ENCODE measurements at places on chromosomes 3 and 15.

- DNase-seq: no peak
These were observed 775 bp downstream of the TTC21A start for GRCh38 chr3:39108200-39108710.

- no peak for DNase-seq
These were observed 441.0 kb downstream of the TUSC7 start for GRCh38 chr3:117150628-117151027.

GRCh38 chr15:92326236-92326635, 67.4 kb upstream of the ST8SIA2 start:
- DNase-seq: no peak

- no peak for DNase-seq
These were observed 122.0 kb upstream of the ONECUT1 start for GRCh38 chr15:52912172-52912571.

DNA sequence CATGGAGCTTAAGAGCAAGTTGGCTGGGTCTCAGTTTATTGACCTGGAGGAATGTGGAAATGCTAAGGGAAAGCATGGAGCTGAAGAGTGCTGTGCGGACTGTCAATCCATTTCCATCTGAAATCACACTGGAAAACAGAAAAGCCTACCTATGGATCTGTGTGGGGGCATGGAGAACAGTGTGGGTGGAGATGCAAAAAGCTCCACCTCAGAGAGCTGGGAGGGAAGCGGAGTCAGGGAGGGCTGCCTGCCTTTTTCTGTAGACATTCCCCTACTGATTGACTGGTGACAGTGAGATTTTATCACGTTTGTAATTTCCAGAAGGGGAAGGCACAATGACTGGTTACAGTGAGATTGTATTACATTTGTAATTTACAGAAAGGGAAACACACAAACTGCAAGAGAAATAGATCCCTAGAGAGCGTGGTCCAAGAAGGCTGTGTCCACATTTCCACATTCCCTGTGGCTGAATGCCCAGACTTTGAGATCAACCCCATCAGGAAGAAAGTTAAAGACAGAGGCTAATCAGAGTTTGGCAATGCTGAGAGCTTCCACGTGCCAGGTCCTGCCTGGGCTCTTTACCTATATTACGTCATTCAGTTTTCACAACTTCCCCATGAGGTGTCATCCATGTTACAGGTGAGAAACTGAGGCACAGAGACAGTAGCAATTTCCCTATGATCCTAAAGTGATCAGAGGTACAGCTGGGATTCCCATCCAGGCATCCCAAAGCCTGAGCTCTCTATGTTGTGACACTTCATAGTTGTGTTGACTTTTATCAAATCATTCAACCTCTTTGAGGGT, 67.7 kb upstream of the NSMCE3 start:
- no peak for DNase-seq

Data from anterior cingulate cortex (tissue), 58 donors.